ENCODE measurements at places on chromosomes 7 and 10. TPM values are rescaled to one million over a fixed set of nuclear protein-coding genes. Genes with fewer than 3 reads are reported as not detected.

DNA sequence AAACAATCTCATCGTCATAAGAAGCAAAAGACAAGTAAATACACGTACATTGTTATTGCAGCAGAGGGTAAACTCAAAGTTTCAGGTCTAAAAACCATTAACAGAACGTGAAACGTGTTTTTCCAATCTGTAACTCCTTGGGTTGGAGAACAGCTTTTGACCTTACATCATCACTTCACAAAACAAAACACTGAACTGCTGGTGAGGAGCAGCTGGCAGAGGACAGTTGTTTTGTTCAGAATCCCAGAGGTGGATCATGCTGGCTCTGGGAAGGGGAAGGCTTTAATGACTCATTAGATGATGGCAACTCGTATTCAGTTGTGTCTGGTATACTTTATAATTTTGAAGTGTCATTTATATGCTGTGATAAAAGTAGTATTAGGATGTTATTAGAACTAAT lies 923.0 kb upstream of the CELF2 start:
- H3K4me3 ChIP-seq: no peak overlapping the region
- H3K36me3 ChIP-seq: no peaks in the 10 kb centered on the region
- DNase-seq: no peak
- H3K4me1 ChIP-seq: no peaks in the 10 kb centered on the region
- H3K27ac ChIP-seq: no peak overlapping the region
- no peaks in the 10 kb centered on the region for H3K27me3 ChIP-seq

- no peaks in the 10 kb centered on the region for H3K36me3 ChIP-seq
- no peak overlapping the region for H3K27ac ChIP-seq
- H3K4me3 ChIP-seq: no peak overlapping the region
- no peaks in the 10 kb centered on the region for H3K4me1 ChIP-seq
- H3K27me3 ChIP-seq: no peaks in the 10 kb centered on the region
- no peak for DNase-seq
Observed at GRCh38 chr7:94335586-94335985, 59.1 kb upstream of the COL1A2 start.

- no peak overlapping the region for H3K4me3 ChIP-seq
- no peaks in the 10 kb centered on the region for H3K4me1 ChIP-seq
- no peaks in the 10 kb centered on the region for H3K27me3 ChIP-seq
- no peaks in the 10 kb centered on the region for H3K36me3 ChIP-seq
- no peak overlapping the region for H3K27ac ChIP-seq
Observed at GRCh38 chr7:84845971-84846370, 340.9 kb downstream of the SEMA3D start.

- no peak for DNase-seq
- no peak overlapping the region for H3K4me3 ChIP-seq
Observed at GRCh38 chr7:117157241-117158209, 165.3 kb downstream of the WNT2 start.

DNA sequence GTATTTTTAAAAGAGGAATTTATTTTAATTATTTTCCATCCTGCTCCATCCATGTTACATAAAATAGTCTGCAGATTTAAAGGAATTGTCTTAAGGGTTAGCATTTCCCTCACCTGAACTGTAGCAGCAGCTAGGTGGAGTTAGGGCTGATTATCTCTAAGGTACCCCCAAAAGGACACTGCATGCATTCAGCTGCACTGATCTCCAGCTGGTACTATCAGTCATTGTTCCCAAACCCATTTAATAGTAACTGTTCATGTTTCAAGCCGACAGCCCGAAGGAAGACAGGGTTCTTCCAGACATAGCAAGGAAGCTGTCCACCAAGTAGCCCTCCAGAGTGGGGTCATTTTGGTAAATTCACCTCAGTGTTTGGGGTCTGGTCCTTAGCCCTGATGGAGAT lies 48.7 kb downstream of the FAM171A1 start:
- H3K4me3 ChIP-seq: no peak overlapping the region
- peaks cover 8% of the 10 kb centered on the region for H3K4me1 ChIP-seq
- H3K27ac ChIP-seq: no peak overlapping the region
- no peak for DNase-seq
- no peaks in the 10 kb centered on the region for H3K36me3 ChIP-seq

- no peak for DNase-seq
- H3K27ac ChIP-seq: no peak overlapping the region
- peaks cover 2% of the 10 kb centered on the region for H3K4me1 ChIP-seq
- H3K4me3 ChIP-seq: no peak overlapping the region
- no peaks in the 10 kb centered on the region for H3K36me3 ChIP-seq
Observed at GRCh38 chr10:34454590-34455261, 360.4 kb downstream of the PARD3 start.

- H3K36me3 ChIP-seq: no peaks in the 10 kb centered on the region
- no peak overlapping the region for H3K27ac ChIP-seq
- H3K4me3 ChIP-seq: no peak overlapping the region
- DNase-seq: peak; percentile 72
Observed at GRCh38 chr10:113704637-113705343, 25.1 kb downstream of the CASP7 start.

The CH25H gene
- 0.47 TPM for total RNA-seq

The SLC39A12 gene
- total RNA-seq: not detected

The SPDYE9 gene
- not detected for total RNA-seq

All from GM23338 (cell line).